ENCODE measurements at places on chromosomes 7 and 10. TPM values are rescaled to one million over a fixed set of nuclear protein-coding genes. Genes with fewer than 3 reads are reported as not detected.

ZWINT gene
- polyA plus RNA-seq = 28.7 TPM

CNPY1 gene
- polyA plus RNA-seq = not detected

CXCL12 gene
- polyA plus RNA-seq = 4.1 TPM

ADAMTS14 gene
- 2.2 TPM for polyA plus RNA-seq

LGI1 gene
- polyA plus RNA-seq = 1.0 TPM

TAS2R41 gene
- not detected for polyA plus RNA-seq

SAP25 gene
- polyA plus RNA-seq = 3.3 TPM

ZNF37A gene
- 3.9 TPM for polyA plus RNA-seq

All from esophagus (tissue), 2 donors.